ENCODE measurements at places on chromosomes 6 and 20.

DNA sequence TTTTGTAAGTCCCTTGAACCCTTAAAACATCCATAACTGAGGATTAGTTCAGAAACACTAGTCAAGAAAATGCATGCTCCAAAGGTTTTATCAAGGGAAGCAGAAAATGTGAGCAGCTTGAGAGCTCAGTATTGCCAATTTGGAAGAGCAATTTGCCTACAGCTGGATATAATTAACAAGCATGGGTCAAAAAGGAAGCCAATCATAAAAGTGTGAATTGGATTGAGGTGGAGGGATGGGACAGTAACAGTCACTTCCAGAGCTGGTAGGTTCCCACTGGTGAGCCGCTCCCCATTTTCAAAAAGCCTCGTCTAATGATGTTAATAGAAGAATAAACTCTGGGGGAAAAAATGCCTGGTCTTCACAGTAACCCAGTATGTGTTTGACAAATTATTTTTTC lies 5.0 kb upstream of the PTPRK start:
- no peak for DNase-seq

DNA sequence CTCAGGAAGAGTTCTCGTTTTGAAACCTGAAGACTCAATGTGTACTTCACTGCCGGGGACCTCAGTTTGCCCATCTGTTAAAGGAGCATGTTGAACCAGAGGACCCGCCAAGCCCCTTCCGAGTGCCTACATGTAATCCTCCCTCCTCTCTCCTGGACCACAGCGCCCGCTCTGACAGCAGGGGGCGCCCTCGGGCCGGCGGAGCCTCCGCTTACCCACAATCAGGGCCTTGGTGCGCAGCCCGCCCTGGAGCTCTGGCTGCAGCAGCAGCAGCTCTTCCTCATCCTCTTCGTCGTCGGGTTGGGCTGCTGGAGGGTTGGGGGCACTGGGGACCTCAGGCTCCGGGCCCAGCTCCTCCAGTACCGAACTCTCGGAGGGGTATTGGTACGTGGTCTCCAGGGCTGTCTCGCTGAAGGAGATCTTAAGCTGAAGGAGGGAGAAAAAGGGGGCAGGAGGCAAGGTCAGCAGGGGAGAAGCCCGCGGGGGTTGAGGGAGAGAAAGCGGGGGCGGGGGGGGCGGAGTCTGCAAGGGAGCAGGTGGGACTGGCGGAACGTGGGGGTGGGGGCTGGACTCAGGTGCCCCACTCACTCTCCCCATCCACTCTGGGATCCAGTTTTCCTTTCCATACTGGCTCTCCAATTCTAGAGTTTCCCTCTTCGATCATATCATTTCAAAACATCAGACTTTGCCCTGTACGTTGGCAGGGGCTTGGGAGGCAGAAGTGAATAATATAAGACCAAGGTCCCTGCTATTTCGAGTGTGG lies 6.3 kb upstream of the DHX16 start:
- peak; percentile 83 for DNase-seq

DNA sequence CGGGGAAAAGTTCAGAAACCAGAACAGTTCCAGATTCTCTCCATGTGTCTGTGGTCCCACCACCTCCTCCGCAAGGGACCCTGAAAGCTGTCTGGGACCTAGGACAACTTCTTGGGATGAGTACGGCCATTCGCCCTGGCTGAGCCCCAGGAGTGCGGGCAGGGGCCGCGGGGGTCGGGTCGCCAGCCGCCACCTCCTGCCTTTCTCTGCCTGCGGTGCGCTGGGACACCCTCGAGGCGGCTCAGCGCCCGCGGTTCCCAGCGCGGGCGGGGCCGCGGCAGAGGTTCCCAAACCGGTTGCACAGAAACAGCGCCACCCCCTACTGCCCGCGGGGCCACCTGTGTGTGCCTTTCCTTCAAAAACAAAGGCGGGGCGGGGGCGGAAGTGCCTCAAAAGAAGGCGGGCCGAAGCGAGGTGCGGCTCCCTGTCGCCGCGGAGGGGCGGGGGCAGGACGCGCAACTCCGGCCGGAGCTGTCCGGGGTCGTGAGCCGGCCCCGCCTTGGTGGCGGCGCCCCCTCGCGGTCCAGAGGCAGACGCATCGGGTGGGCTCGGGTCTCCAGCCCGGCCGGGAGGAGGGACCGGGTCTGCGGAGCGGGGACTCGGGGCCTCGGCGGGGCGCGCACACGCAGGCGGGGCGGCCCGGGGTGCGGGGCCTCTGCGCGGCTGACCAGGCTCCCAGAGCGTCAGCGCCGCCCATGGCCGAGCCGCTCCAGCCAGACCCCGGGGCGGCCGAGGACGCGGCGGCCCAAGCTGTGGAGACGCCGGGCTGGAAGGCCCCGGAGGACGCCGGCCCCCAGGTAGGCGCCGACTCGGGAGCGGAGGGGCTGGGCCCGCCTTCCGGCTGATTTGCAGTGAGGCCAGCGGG lies at the start of gene HEBP2:
TSS of gene HEBP2 (plus strand) at position 423 of the 865 bp plus-strand sequence. CDS start at position 696, 273 bp downstream.
- DNase-seq, result peak; percentile 90

DNA sequence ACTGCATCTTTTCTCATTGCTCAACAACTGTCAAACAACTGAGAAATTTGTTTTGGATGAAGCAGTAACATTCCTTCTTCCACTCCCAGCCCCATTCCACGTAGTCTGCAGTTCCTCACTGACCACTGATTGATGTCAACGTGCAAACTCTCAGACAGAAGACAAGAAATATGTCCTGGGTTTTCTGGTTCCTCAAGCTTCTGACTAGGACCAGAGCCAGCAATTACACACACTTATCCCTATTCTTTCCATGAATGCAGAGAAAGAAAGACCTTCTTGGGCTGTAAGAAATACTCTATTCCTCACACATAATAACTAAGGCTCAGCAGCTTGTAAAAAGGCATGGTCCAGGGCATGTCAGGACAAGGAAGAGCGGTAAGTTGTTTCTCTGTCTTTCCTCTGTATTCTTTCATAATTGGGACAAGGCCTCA lies 790.1 kb upstream of the SLC35B3 start:
- no peak for DNase-seq

- DNase-seq, result no peak
Measured at GRCh38 chr6:167826896-167827582, at the start of gene AFDN. AFDN (plus strand) TSS chr6:167826911; CDS start chr6:167827133, 222 bp downstream.

DNA sequence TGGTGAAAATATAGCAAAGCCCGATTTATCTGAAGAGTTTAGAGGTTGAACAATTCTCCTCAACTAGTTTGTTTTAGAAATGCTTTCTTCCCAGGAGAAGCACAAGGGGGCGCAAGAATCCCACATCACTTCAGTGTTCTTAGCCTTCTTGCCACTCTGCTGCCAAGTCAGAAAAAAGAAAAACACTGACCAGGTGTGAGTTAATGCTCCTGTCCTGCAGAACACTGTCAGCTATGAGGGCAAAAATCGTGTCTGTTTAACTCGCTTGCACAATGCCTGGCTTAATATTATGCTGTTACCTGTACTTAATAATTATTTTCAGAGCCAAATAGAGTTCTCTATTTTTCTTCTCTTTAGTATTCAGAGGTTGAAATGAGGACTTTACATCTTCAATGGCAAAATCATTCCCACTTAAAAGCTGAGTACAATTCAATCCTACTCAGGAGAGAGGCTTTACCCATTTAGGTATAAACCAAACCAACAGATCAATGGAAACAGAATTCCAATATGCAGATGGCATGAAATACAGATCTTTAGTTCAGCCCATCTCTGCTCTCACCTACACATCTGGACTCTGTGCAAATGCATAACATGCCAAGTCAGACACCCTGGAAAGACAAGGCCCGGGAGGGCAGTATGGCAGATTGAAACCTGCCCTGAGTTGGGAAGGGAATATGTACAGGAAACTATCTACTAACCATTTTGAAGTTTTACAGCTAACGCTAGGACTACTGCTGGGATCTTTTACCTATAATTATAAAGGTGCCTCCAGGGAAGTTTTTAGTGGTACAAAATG lies 71.4 kb upstream of the TULP1 start:
- peak; percentile 92 for DNase-seq

- DNase-seq, result no peak
Measured at GRCh38 chr6:150841697-150842096, 23.8 kb upstream of the MTHFD1L start.

DNA sequence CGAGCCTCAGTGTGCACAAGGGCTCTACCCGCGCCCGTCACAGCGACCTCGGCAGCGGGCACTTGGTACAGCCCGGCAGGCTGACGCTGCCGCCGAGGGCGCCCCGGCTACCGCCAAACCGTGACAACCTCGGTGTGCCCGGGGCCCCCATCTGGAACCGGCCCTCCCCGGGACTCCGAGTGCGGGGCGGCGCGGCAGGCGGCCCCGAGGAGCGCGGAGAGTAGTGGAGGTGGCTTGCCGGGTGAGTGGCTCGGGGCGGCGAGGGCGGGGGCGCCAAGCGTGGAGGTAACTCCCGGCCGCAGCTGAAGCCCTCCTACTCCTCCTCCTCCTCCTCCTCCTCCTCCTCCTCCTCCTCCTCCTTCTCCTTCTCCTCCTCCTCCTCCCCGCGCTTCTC lies at the start of gene ISM1:
TSS of gene ISM1 (plus strand) at position 371 of the 394 bp plus-strand sequence. CDS start 503 bp downstream, outside the sequence.
- no peak for DNase-seq

DNA sequence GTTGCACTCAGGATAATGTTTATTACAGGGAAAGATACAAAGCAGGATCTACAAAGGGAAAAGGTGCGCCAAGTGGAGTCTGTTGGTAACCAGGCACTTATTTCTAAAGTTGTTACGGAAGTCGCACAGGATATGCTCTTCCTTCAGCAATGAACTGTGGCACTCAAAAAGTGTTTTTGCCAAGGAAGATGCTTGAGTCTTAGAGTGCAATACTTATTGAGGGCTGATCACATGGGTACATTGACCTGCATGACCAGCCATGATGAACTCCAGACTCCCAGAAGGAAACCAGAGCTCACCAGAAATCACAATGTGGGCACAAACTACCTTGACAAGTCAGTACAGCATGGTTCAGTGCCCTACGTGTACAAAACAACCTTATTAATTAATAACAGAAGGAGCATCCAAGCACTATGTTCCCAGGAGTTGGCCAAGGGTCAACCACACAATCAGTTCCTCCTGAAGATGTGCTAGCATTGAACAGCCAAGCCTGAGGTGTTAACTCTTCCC lies 270.7 kb upstream of the TFAP2D start:
- DNase-seq, result no peak

GRCh38 chr6:49988900-49989299 lies 19.5 kb upstream of the DEFB113 start:
- DNase-seq, result no peak

- no peak for DNase-seq
Measured at GRCh38 chr6:116278481-116278829, 1.3 kb downstream of the TSPYL1 start.

DNA sequence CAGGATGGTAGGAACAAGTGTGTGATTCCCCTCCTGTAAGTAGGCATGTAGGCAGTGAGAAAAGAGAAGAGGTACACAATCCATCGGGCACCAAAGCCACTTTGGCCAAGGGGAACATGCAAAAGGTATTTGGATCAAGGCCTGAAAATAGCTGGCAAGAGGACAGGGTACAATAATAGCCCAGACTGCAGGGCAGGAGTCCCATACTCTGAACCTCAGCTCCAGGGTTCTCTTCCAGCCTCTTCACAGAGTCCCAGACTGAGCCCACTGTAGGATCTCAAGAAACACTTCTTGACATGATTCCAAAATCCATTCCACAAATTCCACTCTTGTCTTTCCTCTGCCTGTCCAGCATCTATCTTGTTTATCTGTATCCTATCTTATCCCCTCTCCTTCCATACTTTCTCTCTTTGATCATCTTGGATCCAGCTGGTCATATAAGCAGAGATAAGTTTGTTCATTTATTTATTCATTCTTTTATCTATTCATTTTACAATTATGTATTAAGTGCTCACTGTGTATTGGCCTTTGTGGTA lies 19.7 kb downstream of the ACSS2 start:
- peak; percentile 76 for DNase-seq

DNA sequence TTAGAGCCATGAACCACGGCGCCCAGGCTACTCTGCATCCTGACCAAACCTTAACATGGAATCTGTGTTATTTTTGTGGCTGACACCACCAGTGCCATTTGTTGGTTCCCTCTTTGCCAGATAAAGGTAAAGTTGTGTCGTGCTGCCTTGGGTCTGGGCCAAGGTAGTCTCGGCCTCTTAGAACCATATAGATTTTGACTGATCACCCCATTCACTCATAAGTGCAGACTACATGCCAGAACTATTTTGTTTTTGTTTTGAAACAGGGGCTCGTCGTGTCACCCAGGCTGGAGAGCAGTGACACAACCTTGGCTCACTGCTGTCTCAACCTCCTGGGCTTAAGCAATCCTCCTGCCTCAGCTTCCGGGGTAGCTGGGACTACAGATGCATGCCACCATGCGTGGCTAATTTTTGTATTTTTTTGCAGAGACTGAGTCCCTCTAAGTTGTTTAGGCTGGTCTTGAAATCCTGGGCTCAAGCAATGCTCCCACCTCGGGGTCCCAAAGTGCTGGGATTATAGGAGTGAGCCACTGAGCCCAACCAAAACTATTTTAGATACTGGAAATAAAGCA lies 19.2 kb upstream of the RIPOR3 start:
- DNase-seq, result no peak

GRCh38 chr6:134111062-134111677 lies 58.7 kb upstream of the SLC2A12 start:
- DNase-seq, result peak; percentile 47

GRCh38 chr6:40044196-40044595 lies 109.9 kb upstream of the MOCS1 start:
- DNase-seq, result no peak

GRCh38 chr6:19838442-19839236 lies 1.5 kb downstream of the ID4 start:
- DNase-seq, result peak; percentile 57

- no peak for DNase-seq
Measured at GRCh38 chr20:32463642-32464400, 105.7 kb downstream of the ASXL1 start.

Data from cerebellar cortex (tissue), 1 donor.